ENCODE measurements at places on chromosomes 7 and 10.

DNA sequence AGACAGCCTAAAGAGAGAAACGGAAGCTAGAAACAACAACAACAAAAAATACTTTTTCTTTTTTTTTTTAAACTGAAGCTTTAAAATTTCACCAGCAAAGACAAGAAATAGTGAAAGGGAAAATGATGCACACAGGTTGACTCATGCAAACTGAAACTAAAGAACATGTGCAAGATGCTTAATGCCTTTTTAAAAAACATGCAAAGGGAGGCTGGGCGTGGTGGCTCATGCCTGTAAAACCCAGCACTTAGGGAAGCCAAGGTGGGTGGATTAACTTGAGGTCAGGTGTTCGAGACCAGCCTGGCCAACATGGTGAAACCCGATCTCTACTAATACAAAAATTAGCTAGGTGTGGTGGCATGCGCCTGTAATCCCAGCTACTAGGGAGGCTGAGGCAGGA, 15.1 kb upstream of the CUBN start:
- no peak for DNase-seq

DNA sequence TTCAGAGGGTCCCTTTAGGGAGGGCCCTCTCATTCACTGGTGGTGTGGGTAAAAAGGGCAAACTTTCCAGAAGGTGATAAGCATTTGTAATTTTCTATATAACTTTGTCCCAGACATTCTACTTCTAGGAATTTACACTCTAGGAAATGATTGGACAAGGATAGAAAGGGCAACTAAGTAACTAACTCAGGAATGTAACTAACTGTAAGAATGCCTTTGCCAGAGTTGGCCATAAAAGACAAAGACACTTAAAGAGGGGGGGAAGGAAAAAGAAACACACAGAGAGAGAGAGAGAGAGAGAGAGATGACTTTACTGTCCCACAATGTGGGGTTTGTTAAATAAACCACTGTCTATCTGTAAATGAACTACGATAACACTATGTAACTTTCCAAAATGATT, 38.5 kb upstream of the ITPRID1 start:
- DNase-seq: no peak

DNA sequence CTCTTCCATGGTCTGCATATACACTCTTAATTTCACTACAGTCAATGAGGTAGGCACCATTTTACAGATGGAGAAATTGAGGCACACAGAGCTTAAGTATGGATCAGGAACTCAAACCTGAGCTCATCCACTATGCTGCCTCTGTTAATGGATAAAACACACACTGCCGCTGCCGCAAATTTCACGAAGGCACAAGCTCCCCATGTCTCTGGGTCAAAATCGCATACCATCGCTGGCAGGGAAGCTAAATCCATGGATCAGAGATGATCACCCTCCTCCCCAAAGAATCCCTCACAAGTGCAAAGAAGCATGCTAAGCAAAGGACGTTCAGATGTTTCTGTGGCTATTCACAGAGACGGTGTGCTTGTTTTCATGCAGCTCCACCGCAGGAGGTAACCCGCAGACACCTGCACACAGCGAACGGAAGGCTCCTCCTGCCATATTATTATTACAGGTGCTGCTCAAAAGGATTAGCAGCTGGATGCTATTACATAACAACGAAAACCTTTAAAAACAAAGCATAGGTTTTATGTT, 109.3 kb downstream of the UBE2H start:
- DNase-seq: no peak

DNA sequence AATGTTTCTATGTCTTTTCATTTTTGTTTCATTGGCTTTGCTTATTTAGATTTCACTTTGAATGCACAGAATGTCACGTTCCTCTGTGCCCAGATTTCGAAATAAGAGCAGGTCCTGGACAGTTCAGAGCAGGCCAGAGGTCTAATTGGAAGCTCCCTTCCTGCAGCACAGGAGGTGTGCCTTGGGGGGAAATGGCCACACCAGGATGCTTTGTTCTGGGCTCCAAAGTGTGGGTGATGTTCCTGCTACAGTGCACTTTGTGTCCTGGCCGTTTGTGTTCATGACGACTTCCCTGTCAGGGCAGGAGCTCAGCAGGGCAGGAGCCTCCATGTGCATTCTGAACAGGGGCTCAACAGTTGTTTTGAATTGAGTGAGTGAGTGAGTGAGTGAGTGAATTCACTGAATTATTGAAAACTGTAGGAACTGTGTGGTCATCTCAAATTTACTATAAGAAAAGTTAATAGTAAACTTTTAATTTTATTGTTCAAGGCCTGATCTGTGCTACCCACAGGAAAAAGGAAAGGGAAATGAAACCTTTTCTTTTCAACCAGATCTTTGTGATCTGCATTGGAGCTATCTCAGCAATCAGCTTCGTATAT, 109.5 kb upstream of the GJD4 start:
- DNase-seq: no peak

GRCh38 chr7:31079126-31079823, 27.2 kb downstream of the ADCYAP1R1 start:
- no peak for DNase-seq

DNA sequence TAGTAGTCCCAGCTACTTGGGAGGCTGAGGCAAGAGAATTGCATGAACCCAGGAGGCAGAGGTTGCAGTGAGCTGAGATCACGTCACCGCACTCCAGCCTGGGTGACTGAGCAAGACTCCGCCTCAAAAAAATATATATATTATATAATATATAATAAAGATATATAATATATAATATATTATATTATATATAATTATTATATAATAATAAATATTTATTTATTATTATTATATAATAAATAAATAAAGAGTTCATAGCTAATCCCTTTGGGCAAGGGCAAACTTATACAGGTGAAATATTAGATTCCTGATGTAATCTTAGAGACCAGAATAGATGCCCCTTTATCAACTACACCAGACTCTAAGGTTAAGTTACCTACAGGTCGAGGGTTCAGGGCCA, 185.2 kb downstream of the PRPF18 start:
- DNase-seq: no peak

- no peak for DNase-seq
Observed at GRCh38 chr7:40237731-40238130, 102.9 kb downstream of the SUGCT start.

DNA sequence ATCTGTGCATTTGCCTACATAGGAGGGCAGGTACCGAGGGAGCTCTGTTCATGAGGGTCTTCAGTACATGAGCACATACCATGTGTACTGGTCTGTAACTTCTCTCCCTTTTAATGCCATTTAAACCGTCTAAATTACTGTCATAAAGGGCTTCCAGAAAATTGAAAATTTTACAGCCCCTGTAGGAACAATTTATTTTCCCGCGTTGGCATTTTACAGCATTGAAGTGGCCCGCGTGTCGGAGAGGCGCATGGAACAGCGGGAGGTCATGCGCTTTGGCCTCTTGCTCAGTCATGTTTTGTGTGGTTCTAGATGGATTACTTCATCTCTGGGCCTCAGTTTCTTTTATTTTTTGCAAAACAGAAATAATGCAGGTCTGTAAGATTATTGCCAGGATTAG, 9.8 kb downstream of the WIPI2 start:
- DNase-seq: no peak

DNA sequence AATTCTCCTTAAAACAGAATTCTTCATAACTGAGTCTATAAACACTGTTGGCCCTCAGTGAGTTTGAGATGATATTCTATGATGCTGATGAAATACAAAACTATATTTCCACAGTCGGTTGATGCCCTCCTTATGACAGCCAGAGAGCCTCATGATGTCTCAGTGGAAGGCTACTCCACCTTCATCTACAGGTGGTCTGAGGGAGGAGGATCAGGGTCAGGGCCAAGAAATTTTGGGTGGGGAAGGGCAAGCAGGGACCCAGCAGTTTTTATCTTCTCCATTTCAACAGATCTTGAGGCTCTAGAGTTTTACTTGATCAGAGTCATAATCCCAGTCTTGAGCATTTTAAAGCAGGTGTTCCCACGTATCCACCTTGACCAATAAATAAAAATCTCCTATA, 90.8 kb downstream of the CCDC71L start:
- DNase-seq: no peak

GRCh38 chr7:122468945-122469344, 164.4 kb upstream of the FEZF1 start:
- no peak for DNase-seq

DNA sequence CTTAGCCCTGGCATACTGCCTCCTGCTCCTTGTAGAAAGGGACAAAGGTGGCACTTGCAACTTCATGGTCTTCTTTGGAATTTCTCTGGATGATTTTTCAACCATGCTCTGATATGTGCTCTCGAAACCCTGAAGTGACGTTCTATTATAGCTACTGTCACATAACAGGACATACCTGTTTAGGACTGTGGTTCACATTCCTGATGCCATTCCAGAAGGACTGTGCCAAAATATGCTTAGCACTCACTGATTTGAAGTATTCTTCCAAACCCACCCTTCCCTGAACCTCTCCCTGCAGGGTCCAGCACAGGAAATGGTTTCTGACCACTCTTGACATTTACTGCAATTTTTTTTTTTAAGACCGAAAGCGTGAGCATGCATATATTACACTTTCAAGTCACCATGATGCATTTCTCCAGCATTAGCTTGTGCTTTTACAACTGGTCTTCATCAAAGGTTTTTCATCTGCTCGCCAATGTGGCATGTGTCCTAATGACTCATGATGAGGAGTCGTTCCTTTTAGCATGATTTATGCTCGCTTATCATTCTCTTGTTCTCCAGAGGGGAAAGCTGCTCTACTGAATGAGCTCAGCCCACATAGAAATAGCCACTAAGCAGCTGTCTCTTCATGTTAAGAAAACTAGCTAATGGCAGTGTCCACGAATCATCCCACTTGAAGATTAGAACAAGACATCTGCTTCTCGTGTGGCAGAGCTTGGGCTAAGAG, 135.2 kb downstream of the ADAM12 start:
- peak; percentile 68 for DNase-seq

DNA sequence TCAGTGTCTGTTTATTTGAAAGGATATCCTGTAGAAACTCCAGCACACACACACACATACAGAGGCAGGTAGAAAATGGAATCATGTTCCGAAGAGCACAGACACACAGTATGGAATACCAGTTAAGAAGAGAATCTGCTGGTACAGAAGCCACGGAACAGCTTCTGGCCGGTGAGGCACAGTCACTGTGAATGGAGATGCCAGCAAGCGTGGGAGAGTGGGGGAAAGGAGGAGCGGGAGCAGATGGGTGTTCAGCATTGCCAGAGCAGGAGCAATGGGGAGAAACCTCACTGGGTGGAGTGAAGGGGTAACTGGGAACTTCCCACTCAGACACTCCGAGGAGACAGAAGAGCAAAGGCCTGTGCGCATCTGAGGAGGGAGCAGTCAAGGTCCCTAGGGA, 9.5 kb upstream of the IMPDH1 start:
- DNase-seq: no peak

DNA sequence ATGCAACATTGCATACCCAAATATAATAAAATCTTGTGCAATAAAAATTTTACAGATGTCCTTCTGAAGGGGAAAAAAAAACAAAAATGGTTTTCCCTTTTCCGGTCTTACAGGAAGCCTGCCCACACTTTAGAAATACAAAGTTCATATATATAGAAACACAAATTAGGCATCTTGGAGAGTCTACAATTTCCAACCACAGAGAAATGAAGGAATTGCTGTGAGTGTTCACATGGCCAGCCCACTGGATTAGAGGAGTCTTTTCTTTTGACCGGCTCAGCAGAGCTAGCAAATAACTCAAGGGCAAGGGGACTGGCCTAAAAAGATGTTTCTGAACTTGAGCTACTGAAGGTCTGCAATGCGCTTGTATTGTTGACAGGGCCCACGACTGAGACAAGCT, 92.4 kb downstream of the GLI3 start:
- no peak for DNase-seq

DNA sequence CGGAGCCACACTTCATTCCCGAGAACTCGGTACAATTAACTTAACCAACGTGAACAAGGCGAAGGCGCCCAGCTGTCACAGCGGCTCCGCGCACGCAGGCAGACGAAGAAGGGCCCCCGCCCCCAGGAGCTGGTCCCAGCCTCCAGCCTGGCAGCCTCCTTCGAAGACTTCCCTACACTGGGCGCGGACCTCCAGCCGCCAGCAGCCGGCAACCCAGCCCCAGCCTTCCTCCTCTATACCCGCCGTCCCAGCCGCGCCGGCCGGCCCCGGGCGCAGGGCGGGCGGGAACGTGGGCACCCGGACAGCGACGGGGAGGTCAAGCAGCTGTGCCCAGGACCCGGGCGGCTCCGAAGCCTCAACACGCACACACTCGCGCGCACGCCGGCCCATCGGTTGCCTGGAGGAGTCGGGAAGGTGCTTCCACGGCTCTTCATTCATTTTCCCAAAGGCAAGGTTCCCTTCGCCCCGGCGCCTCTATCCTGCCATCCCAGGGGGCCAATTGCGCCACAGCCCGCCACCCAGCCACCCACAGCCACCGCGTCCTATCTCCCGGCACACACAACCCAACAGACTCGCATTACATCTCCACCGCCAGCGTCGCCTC, 1.6 kb downstream of the CHST15 start:
- DNase-seq: peak; percentile 41

DNA sequence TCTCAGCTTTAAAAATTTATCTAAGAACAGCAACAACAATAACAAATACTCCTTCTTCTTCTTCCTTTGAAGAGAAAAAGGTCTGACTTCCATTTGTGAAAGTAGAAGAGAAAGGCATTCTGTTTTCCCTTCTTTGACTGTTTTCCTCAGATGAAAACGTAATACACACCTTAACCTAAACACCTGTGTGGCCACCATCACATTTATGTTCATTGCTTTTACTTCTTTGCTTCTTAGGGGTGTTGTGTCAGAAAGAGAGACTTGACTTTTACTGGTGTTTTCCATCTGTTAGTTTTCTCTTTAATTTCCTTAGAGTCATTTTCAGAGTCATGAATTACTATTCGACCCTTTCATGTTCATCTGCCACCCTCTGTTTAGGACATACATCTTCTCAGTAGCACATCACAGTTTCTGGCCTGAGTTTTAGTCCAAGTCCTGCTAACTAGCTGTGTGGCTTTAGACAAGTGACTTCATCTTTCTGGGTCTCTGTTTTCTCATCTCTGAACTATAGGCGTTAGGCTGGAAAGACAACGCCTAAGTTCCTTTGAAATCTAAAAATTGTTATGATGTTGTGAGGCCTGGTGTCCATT, 283.8 kb downstream of the GATA3 start:
- no peak for DNase-seq

DNA sequence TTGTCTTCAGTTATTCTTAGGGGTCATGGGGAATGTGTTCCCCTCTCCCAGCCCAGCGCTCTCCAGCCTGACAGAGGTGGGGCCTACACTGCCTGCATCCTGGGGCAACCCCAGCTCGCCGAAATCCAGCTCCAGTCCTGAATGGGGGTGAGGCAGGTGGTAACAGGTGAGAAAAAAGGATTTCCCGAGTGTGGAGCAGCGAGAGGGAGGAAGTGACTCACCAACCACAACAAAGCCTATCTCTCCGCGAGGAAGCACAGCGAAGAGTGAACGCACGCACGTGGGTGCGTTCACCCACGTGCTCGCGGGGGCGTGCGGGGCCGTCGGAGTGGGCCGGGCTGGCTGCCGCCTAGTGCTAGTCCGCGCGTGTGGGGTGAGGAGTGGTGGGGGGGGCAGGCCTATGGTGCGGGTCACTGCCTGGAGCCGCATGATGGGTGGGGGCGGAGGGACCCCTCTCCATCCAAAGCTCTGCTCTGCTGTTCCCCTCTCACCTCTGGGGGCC, 855 bp upstream of the PALD1 start:
- no peak for DNase-seq

GRCh38 chr7:121138262-121138933, 149.9 kb downstream of the CPED1 start:
- DNase-seq: no peak

GRCh38 chr7:41758321-41758720, 55.4 kb upstream of the INHBA start:
- no peak for DNase-seq
